ENCODE measurements at places on chromosomes 7 and 10.
A peak's percentile ranks its signal among the peaks of the same experiment; 100 is the strongest.

DNA sequence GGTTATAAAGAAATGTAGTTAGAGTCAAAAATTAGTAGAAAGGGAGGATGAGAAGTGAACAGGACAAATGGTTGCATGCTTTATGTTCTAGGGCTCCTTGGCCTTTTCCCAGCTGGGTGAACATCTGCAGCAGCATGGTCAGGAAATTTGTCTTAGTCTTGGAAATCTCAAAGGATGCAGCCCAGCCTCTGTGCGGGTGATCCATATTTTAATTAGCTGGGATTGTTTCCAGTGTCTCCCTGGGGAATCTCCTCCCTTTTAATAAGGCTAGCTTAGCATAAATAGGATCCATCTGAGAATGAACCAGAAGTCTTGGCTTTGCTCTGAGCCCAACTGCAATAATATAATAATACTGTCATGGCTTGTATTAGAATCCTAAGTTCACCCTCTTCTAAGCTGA lies 198.3 kb downstream of the PRKG1 start:
- DNase-seq, result no peak

DNA sequence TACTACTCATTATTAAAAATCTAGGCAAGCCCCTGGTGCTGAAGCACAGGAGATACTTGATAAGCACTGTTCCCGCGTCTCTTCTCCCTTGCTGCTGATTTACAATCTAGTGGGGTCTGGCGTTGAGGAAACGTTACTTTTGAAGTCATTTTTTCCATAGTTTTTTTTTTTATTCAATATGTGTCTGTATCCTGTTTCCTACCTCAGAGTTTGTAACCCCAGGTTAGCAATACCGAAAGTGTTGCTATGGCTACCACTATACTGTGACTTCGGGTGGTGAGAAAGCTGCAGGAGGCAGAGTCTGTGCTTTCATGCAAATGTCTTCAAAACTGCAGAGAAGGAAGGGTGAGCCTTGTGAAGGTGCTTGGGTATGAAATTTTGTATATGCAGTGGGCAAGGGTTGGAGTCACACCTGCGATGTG lies 458.8 kb upstream of the GHITM start:
- peak; percentile 89 for DNase-seq

DNA sequence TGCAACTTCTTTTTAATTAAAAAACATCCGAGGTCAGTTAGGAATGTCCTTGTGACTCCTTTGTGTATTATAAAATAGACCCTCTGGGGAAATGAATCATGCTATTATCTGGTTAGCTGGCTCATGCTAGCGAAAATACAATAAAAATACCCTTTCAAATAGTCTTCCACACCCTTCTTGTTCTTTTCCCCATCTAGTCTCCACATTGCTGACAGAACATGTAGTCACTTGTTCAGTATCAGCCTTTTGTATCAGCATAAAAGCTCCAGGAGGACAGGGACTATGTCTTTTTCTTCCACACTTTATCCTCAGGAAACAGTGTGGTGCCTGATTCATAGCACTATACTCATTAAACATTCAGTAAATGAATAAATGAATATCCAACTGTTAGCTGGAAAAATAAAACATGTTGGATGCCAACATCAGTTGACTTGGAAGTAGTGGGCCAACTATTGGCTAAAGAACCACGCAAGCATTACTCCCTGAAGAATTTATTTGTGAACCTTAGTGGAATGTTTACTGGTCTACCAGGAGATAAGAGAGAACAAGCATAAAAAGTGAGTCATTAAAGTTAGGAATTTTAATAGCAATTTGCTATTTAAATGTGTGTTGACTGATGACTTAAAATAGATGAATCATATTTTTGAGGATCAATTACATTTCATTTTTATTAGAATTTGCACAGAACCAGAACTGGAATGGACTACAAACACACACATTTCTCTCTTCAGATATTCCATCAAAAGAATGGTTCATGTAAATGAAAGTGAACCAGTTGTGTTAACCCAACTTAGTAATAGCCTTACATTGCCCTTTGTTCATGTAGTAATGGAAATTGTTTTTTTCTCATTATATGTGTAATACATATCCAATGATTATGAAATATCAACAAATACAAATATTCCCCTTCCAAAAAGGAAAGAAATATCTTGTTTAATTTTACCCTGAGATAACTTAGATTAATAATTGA lies 129.6 kb downstream of the DKK1 start:
- no peak for DNase-seq

DNA sequence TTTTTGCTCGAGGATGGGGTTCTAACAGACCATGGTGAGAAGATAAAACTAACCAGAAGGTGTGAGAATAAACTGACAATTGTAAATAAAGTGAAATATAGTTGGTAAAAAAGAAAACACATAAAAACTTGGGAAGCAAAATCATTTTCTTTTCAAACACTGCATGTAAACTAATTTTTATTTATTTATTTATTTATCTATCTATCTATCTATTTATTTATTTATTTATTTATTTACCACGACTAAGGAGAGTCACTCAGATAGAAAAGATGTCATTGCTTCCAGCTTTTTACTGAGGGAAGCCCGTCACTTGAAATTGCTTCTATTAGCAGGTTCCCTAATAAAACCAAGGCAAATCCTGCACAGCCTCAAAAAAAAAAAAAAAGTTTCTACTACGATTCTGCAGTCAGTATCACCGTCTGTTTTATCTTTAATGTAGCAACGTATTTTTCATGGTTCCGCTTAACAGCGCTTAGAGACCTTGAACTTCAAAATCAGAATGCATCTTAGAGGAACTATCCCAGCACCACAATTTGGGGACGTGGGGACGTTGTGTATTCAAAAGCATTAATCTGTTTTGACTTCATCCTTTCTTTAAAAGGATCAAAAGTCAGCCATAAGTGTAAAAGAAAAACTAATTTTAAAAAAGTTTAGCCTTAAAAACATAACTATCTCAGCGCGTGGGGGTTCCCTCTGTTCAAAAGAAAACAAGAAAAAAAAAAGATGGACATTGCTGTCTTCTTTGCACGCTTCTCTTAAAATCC lies 33.3 kb upstream of the EBLN1 start:
- no peak for DNase-seq

GRCh38 chr10:14191871-14192270 lies 138.9 kb downstream of the FRMD4A start:
- no peak for DNase-seq

DNA sequence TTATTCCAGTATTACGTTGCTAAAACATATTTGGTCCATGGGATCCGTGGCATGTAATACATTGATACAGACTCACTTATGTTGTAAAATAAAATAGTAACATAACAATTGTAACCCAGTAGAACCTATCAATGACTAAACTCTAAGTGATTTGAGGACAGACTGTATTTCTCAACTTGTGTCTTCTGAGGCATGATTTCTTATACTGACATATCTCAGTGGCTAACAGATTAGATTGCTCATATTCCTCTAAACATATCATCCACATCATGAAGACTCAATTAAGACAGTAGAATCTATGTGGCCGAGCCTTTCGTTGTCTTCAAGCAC lies 72.3 kb downstream of the CREB5 start:
- no peak for DNase-seq

DNA sequence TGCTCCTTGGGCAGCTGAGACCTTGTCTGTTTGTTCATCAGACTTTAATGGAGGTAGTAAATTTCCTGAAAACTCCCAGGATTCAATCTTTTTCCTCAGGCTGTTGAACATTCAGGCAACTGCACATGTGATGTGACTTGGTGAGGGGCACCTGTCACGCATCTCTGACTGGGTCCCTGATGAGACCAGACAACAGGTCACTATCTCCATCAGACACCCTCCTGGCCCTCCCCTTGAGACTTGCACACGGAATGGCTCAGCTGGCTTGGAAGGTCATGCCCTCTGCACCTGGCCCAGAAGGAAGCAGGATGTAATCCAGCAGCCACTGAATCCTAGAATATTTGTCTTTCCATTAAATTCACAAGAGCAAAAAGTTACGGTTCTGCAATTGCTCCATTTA lies 15.9 kb downstream of the AQP1 start:
- DNase-seq, result no peak

GRCh38 chr7:116159711-116160110 lies 50.6 kb upstream of the TES start:
- DNase-seq, result no peak

- no peak for DNase-seq
Measured at GRCh38 chr7:73758581-73759138, 11.4 kb downstream of the CLDN3 start.

DNA sequence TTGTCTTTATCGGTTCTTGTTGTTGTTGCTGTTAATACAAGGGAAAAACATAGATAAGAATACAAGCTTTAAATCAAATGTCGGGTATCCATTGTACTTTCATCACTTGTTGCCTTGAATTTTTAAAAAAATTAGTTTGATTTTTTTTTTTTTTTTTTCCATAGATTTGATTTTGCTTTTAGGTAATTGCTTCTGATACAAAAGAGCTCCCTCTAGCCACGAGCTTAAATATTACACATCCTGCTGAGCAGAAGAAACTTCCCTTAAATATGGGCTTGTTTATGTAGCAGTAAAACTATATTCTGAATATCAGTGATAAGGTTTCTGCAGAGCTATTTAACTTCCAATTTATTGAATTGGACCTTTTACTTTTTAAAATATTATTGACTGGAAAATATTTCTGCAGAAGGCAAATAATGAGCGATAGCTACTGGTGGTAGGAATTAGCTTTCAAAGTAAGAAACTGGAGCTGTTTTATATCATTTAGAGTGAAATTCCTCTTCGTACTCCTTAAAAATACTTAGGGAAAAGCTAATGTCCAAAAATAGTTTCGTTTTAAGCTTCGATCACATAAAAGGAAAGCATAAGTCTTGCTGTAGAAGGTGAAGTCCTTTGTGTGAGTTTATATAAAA lies 216.9 kb downstream of the POLR1F start:
- DNase-seq, result no peak

- DNase-seq, result no peak
Measured at GRCh38 chr10:90112681-90113080, 411.3 kb downstream of the KIF20B start.

DNA sequence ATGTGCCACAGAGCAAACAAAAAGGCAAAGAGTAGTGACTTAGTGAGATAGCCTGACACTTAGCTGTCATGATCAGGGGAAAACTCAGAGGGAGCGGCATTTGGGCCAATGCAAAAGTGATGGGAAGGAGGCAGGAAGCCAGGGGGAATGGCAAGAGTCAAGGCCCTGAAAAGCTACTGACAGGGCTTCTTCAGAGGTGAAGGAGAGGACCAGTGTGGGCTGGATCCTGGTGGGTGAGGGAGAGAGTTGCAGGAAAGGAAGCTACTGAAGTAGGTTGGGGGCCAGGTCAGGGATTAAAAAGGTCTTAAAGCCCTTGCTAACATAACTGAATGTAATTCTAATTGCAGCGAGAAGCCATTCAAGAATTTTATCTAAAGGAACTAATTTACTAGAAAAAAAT lies 117.0 kb downstream of the AASS start:
- DNase-seq, result no peak

- DNase-seq, result no peak
Measured at GRCh38 chr7:119903085-119903484, 369.9 kb upstream of the KCND2 start.

- DNase-seq, result no peak
Measured at GRCh38 chr10:8396675-8397074, 342.2 kb downstream of the GATA3 start.

- DNase-seq, result no peak
Measured at GRCh38 chr7:30476459-30477145, 2.0 kb downstream of the NOD1 start.

GRCh38 chr10:120188950-120189349 lies 268.1 kb upstream of the PLPP4 start:
- no peak for DNase-seq

GRCh38 chr10:1358147-1358546 lies 302.0 kb downstream of the WDR37 start:
- DNase-seq, result no peak

DNA sequence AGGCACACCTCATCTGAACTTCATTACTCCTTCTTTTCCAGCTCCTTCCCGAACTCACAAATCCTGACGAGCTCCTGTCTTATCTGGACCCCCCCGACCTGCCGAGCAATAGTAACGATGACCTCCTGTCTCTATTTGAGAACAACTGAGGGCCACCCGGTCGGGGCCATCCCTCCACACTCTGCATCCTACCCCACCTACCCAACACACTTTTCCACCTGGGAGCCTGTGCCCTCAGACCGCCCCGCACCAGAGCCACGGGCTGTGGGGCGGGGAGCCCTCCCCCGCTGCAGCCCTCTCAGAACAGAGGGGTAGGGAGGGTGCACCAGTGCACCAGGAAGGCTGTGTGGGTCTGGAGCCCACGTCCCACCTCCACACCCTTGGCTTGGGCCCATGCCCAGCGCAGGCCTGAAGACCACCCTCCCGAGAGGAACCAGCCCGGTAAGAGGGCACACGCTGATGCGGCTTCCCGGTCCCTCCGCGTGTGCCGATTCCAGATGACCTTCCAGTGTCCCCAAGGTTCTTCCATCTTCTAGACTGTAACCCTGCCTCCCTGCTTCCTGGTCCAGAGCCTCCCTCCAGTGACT lies 34.6 kb upstream of the PPIF start:
- no peak for DNase-seq

GRCh38 chr10:119325131-119325530 lies 117.8 kb downstream of the GRK5 start:
- no peak for DNase-seq

DNA sequence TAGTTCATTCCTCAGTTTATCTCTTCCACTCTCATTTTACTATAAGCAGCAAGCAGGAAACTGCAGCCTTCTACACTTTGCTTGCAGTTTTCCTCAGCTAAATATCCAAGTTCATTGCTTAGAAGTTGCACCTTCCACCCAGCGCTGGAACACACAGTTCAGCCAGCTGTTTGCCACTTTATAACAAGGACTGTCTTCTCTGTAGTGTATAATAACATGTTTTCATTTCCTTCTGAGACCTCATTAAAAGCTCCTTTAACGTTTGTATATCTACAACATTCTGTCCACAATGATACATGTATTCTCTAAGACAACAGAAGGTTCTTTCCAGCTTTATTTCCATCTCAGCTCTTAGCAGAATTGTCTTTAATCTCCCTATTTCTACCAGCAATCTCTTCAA lies 74.1 kb downstream of the GNAI1 start:
- DNase-seq, result no peak

- DNase-seq, result no peak
Measured at GRCh38 chr7:96992192-96993005, 13.0 kb upstream of the DLX6 start.

DNA sequence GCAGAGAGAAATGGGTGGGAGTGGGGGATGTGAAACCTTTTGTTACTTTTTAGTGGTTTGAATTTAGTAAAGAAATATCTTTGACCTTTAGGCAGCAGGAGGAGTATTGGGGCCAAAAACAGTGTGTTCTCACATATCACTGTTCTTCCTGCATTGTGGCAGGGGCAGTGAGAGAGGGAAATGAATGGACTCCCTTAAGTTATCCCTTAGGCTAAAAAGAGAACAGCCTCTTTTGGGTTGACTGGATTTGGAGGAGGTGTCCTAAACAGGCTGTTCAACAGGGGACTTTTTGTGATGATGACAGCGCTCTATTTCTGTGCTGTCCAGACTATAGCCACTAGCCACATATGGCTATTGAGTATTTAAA lies 22.3 kb downstream of the ZNF775 start:
- DNase-seq, result no peak

Data from GM12864 (cell line).